ENCODE measurements at places on chromosomes 3 and 15. TPM values are rescaled to one million over a fixed set of nuclear protein-coding genes. Genes with fewer than 3 reads are reported as not detected.

Gene TP63
- 0.59 TPM for polyA plus RNA-seq

DNA sequence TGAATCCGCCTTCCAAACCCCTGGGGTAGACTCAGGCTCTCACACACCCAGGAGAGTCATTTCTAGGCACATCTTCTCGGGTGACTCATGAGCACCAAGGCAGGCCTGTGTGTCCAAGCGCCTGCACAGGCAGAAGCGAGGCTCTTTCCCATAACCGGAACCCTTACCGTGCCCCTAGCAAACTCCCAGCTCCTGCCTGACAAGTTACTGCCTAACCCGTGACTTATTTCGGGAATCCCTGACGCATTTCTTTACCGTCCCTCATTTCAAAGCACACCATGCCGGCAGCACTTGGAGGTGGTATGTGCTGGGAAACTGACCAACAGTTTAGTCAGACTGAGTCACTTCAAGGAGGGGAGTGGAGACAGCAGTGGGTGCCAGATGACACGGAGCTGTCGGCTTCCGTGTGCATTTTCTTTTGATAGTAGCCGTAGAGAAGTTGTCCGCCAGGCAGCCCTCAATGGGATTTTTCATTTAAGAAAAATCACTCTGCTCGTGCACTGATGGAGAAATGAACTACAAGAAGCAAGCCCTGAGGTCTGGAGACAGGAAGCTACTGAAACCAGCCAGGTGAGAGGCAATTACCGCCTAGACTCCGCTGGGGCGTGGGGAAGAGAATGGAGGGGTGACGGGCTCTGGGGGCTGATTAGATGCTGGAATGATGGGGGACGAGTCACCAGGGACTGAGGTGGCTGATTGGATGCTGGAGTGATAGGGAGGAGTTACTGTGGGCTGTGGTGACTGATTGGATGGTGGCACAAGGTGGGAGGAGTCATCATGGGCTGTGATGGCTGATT, 17.3 kb upstream of the HRH1 start:
- no peak for DNase-seq

- DNase-seq, result no peak
These were observed 23.6 kb downstream of the PLEKHO2 start for GRCh38 chr15:64865126-64865997.

DNA sequence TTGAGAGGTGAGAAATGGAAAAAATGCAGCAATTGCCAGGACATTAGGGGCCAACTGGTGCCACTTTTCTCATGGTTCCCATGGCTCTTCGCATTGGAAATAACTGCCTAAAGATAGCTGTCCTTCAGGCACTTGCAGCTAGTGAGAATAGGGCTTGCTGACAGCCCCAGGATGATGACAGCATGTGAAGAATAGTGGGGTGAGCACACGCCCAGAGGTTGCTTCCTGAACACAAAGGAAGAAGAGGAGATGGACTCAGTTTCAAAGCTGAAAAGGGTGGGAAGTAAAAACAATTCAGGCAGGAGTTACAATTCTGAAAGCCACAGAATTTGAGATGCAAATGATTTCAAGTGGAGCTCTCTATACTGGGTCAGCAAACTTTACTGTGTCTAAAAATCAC, 45.6 kb downstream of the TNFAIP8L3 start:
- DNase-seq, result no peak

DNA sequence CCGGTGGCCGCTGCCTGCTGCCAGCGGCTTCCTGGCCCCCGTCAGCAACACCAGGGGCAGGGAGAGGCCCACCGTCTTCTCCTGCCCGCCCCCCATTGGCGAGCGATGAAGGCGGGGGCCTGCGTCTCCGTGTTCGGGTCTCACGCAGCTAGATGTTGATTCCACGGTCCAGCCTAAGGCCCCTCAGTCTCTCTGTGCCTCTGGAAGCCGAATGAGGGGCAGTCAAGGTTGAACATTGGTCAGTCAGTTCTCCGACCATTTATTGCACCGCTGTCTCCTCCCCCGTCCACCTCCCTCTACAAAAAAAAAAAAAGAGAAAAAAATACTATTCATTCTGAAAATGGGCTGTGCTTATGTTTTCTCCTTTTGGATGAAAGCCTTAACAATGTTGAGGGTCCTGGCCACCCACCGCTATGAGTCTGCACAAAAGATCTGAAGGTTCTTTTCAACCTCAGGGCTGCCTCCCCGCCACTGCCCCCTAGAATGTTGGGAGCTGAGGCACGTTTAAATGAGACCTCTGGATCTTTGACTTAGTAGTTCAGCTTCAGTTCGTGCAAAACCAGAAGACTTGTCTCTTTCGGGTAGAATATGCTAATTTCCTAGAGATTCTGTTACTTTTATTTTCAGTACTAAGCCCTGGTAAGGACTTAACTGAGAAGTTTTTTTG, 736 bp downstream of the IREB2 start:
- DNase-seq, result no peak

GRCh38 chr3:48625600-48625999, 4.0 kb upstream of the TMEM89 start:
- no peak for DNase-seq

Data from right lung (tissue), 10 donors.